ENCODE measurements at places on chromosomes 12 and 14. TPM values are rescaled to one million over a fixed set of nuclear protein-coding genes. Genes with fewer than 3 reads are reported as not detected.

The MYO1H gene
- total RNA-seq, result not detected

The ACAD10 gene
- 14.2 TPM for total RNA-seq

The KRT73 gene
- total RNA-seq, result not detected

The CSRP2 gene
- total RNA-seq, result 6.5 TPM

The TPPP2 gene
- not detected for total RNA-seq

The HHIPL1 gene
- 3.3 TPM for total RNA-seq

The CCDC175 gene
- total RNA-seq, result not detected

The TBX3 gene
- 1.8 TPM for total RNA-seq

The CLBA1 gene
- total RNA-seq, result 6.5 TPM

The NAA25 gene
- 21.9 TPM for total RNA-seq

The POTEG gene
- total RNA-seq, result not detected

The CCDC197 gene
- total RNA-seq, result not detected

The RND1 gene
- 3.9 TPM for total RNA-seq
